ENCODE measurements at places on chromosomes 11 and 22.

GRCh38 chr22:42367980-42368378, 64.2 kb downstream of the NFAM1 start:
- DNase-seq, result no peak

- no peak for DNase-seq
These were observed 46.3 kb upstream of the SEZ6L start for GRCh38 chr22:26122920-26123468.

- DNase-seq, result no peak
These were observed 11.2 kb downstream of the HIRA start for GRCh38 chr22:19420321-19420720.

- DNase-seq, result no peak
These were observed 1095.5 kb upstream of the CCDC90B start for GRCh38 chr11:84381666-84382065.
